ENCODE measurements at places on chromosomes 1 and 21.
A peak's percentile ranks its signal among the peaks of the same experiment; 100 is the strongest.

DNA sequence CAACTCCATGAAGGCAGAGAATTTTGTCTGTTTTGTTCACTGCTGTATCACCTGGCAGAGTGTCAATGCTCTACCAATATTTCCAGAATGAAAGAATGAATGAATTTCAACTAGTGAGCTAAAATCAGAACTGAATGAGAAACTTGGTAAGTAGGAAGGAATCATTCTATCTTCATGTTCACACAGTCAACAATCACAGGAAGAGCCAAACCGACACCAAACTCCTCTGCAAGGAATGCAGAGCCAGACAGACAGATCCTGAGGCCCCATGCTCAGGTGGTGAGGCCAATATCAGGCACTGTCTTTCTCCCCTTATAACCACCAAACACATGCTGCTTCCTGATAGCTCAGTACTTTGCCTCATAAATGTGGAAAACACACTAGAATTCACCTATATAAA lies 139.1 kb downstream of the SLC45A1 start:
- DNase-seq = no peak

GRCh38 chr1:54299037-54299436 lies 99.1 kb downstream of the MRPL37 start:
- no peak for DNase-seq

DNA sequence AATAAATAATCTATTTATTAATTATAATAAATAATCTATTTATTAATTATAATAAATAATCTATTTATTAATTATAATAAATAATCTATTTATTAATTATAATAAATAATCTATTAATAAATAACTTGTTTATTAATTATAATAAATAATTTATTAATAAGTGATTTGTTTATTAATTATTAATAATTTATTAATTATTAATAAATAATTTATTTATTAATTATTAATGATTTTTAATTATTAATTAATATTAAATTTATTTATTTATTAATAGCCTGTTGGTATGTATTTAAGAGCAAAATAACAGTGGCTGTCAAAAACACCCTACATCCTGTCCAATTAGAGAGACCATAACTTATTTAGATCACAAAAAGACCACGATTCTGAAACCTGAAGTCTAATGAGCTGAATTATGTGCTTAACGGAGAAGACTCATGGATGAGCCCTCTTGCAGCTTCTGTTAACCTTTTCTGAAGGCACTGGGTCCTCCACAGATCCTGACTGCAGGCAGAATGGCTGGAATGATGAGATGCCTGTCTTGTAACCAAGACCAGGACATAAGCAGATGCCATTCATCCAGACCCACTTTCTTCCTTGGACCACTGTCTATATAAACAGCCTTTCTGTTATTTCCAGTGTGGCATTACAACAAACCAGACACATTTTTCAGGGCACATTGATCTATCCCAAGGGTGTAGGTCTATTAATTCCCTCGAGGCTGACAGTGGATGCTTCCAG lies 134.2 kb downstream of the SETD4 start:
- no peak for DNase-seq

DNA sequence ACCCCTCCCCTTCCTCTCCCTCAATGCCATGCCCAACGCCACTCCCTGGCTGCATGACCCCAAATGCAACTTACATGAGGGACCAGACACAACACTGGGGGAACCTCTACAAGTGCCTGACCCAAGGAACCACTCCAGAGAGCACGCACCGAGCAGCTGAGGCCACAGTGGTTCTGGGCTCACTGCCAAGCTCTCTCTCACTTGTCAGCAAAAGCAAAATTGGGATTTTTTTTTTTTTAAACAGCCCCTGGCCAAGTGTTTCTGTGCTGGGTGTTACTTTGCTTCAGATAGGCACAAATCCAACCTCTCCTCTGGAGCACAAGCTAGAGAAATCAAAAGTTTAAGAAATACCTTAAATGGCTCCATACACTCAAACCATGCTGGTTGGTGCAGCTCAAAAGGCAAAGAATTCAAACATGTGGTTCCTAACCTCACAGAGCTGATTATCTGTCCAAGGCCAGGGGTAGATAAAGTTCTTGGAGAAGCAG lies 363.0 kb downstream of the SETD4 start:
- peak; percentile 20 for DNase-seq

GRCh38 chr1:25620701-25621350 lies 4.2 kb downstream of the MAN1C1 start:
- DNase-seq = no peak

DNA sequence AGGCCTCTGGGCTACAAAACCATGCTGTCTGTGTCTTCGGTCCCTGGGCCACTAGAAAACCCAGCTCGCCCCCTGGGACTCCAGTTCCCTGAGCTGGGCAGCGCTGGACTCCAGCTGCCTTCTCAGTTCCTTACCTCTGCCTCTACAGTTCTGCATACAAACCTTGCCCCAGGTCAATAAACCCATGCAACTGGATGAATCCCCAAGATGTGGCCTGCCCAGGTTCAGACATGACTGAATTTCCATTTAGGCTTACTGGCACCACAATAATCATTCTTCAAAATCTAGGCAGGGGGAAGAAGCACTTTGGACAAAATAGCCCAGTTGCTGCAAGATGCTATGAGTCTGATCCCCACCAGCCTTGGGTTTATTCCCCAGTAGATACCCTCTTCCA lies 159.5 kb downstream of the RRAGC start:
- no peak for DNase-seq

- no peak for DNase-seq
Observed at GRCh38 chr1:43232482-43232881, 37.3 kb upstream of the TMEM125 start.

- DNase-seq = no peak
Observed at GRCh38 chr1:232382671-232383070, 247.3 kb downstream of the SIPA1L2 start.

GRCh38 chr1:205325334-205325884 lies 3.9 kb upstream of the NUAK2 start:
- DNase-seq = no peak

DNA sequence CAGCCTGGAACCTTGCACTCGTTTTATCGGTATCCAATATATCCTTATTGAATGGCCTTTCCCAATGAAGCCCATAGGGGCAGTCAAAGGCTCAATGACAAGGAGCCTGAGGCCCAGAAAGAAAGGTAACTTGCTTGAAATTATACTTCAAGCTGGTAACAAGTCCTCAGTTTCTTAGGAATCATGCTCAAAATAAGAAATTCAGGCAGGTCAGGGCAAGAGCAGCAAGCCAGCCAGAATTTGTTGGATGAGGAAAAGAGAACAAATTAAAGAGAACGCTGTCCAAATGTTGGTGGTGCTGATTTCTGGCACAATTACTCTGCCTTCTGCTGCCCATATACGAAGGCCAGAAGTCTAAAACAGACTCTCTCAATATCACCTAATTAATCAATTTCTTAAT lies 77.6 kb downstream of the DDX20 start:
- DNase-seq = no peak

DNA sequence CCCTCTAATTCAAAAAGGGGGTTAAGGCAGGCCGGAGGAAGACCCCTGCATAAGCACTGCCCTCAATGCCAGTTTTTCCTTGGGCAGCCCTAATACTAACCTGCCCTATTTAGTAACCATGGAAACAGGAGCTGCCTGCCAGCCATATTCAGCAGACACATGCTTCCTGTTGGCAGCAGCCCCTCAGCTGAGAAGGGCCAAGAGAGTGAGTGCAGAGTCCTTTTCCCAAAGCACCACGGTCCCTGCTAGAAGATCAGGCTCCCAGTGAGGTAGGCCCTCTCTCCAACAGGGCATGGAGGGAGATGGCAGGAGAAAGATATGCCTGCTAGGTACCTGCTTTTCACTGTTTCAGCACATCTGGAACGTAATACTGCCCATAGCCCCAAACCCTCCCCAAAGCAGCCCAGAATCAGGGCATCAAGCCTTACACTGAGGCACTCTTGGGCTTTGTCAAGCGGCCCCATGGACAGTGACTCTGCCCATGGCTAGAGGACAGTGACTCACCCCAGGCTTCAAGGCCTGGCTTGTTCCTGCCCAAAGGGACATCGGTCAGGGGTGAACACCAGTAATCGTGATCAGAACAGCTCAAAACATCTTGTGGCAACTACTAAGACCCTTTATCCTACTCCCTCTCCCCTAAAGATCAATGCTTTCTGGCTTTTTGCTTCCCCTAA lies 64.5 kb downstream of the BCAR3 start:
- DNase-seq = no peak

DNA sequence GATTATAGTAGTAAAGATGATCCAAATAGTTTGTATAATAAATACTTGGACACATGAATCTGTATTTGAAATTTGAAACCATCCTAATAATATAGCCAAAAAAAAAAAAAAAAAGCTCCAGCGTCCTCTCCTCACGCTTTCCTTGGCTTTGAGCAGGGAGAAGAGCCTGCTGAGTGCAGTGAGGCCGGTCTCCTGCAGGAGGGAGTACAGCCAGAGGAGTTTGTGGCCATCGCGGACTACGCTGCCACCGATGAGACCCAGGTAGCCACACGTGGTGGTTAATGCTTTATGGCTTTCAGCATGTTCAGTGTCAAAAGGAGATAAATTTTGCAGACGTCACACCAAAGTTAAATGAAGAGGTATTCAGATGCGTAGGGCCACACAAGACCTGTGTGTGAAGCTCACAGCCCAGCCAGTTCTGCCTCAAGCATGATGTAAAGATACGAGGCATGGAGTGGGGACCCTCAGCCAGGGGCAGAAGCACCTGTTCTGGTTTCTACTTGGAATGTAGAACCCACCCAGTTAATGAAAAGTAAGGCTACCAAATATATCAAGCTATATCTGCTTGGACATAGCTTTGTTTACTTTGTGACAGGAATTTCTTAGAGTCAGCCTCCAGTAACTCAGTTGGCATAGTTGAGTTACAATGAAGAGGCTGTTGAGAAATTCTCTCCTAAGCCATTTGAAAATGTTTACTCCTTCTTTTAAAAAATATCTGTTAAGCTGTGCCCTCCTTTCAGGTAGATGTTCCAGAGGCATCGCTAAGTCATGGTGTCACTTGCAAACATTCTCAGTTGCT lies 8.1 kb downstream of the PRMT2 start:
- DNase-seq = no peak

- DNase-seq = no peak
Observed at GRCh38 chr1:25566176-25566729, 22.8 kb downstream of the LDLRAP1 start.

- DNase-seq = no peak
Observed at GRCh38 chr1:10424034-10424433, 6.2 kb upstream of the CENPS start.

GRCh38 chr1:169565335-169566271 lies 20.7 kb downstream of the F5 start:
- DNase-seq = no peak

DNA sequence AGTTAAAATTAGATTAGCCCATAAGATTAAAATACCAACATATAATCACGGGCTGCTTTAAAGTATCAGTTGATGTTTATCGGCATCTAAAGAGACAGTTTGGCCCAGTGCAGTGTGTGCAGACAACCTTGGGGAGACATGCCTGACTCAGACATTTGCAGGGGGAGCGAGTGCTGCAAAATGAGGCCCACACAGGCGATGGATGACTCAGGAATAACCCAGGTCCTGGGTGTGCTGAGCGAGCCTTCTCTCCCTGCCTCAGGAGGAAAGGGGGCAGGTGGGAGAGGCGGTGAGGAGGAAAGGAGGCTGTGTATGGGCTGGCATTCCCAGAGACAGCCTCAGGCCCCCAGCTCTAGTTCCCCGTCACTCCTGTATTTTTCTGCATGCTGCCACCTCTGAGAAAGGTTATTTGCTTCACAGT lies 9.0 kb downstream of the SLC9A1 start:
- no peak for DNase-seq

GRCh38 chr1:232459826-232460225 lies 170.1 kb downstream of the SIPA1L2 start:
- no peak for DNase-seq

DNA sequence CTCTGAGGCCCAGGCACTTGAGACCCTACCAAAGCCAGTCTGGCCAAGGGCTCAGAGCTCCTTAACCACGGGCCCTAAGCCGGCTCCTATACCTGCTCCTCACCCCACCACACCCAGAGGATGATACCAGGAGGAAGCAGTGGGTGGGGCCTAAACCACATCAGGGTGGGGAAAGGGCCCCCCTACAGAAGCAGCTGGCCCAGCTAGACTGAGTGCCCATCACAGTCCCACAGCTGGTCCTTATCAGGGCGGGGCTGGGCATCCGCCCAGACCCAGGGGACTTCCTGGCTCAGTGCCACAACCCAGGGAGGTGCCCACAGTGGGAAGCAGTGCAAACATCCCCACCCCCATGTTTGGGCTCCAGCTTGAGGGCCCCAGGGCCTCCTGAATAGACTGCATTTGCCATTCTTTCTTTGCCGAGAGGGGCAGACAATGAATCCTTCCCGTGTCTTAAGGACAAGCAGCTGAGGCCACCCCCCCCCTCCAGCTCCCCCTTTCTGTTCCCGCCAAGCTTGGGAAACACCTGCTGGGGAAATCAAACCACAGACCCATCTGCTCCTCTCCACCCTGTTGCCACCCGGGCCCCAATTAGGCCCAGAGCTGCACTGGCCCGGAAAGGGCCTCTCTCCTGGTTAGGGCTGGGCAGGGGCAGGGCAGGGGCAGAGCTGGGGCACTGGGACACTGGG lies 6.2 kb downstream of the E2F2 start:
- no peak for DNase-seq

DNA sequence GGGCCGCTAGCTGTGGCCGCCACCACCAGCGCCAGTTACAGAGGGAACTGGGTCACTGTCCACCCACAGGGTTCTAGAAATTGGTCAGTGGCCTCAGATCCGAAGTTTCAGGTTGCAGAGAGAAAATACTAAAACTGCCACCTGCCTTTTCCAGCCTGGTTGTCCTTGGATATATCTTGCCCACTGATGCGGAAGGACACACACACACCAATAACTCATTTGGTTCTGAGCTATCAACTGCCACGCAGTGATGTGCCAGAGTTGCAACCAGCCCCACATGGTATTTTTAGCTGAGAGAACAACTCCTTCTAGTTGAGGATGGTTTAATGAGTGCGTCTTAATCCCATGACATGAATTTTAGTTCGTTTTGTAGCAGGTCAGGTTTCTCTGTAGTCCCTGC lies 68.1 kb downstream of the SH3BGR start:
- DNase-seq = no peak

DNA sequence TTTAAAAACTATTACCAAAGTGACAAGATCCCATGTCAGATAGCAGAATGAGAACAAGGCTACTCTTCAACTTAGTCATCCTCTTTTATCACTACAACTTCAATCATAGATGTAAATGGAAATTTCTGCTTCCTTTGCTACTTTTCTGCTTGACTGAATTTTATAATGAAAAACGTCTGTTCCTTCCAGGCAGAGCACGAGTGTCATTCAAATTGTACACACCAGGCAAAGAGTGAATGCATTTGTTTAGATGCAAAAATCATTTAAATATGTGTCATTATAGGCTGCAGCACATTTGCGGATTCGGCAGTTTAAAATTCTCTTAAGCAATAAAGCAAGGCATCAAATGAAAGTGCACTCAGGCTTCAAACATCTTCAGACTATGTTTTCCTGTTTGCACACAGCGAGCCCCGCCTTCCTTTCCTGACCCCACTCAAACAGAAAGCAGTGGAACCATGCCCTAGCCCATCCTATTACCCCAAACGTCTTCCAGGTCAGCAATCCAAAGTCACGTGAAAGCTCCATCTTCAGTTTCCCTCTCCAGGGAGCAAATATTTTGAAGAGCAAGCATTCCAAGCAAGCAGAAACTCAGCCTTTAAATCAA lies 99.6 kb downstream of the APP start:
- no peak for DNase-seq

- DNase-seq = no peak
Observed at GRCh38 chr21:36640174-36640720, 58.7 kb upstream of the SIM2 start.

GRCh38 chr1:192530254-192530653 lies 45.3 kb upstream of the RGS1 start:
- no peak for DNase-seq
